Stimulated activated CD4-positive, alpha-beta T cell treated with anti-CD3 and anti-CD28 coated beads, Interleukin-1b, Interleukin-23, amount 100 ng/mL, for 48 hours (primary cell): ENCODE measurements at places on chromosomes 13 and 19.

- DNase-seq: no peak
Observed at GRCh38 chr13:71860547-71861138, 6.4 kb downstream of the DACH1 start.

DNA sequence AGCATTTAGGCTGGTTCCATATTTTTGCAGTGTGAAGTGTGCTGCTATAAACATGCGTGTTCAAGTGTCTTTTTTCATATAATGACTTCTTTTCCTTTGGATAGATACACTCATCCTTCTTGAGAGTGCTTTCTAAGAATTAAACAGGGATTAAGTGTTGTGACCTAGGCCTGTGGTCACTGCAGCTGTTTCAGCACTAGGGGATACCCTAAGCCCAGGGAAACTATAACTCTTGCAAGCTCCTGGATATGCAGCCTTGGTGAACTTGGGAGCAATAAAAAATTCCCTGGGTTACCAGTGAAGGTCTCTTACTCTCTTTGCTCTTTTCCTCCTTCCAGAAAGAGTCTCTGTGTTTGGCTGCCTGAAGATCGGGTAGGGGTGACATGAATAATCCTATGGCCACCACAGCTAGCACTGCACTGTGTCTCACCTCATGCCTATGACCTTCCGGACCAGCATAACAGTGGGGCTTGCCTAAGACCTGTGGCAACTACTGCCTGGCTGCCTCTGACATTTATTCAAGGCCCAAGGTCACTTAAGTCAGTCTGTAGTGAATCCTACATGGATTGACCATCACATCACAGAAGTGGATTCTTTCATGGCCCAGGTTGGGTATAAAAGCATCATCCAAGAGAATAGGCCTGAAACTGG is 799.7 kb downstream of the DACH1 start:
- no peak for DNase-seq

DNA sequence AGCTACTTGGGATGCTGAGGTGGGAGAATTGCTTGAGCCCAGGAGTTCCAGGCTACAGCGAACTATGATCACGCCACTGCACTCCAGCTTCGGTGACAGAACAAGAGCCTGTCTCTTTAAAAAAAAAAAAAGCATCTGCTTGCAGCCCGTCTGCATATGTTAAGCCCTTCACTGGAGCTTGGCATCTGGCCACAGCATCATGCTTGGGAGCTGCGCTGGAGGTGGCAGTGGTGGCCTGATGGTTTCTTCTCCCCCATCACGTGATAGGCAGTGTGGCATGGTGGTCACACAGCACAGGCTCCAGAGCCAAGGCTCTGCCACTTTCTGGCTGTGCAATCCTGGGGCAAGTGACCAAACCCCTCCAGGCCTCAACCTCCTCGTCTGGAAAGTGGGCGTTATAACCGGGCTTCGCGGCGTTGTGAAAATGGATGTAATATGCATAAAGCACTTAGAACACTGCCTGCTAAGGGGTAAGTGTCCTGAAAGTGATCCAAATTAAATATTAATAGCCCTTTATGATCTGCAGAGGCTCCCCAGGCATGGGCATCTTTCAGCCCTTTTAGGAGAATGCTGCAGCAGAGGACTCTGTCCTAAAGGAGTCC is 24.4 kb downstream of the MARK4 start:
- DNase-seq: no peak

GRCh38 chr13:50684366-50684765 is 159.1 kb downstream of the DLEU7 start:
- no peak for DNase-seq
